ENCODE measurements at places on chromosomes 16 and 17. TPM values are rescaled to one million over a fixed set of nuclear protein-coding genes. Genes with fewer than 3 reads are reported as not detected.

GRCh38 chr17:43418441-43419374, 19.9 kb downstream of the ARL4D start:
- peak; percentile 72 for DNase-seq

DNA sequence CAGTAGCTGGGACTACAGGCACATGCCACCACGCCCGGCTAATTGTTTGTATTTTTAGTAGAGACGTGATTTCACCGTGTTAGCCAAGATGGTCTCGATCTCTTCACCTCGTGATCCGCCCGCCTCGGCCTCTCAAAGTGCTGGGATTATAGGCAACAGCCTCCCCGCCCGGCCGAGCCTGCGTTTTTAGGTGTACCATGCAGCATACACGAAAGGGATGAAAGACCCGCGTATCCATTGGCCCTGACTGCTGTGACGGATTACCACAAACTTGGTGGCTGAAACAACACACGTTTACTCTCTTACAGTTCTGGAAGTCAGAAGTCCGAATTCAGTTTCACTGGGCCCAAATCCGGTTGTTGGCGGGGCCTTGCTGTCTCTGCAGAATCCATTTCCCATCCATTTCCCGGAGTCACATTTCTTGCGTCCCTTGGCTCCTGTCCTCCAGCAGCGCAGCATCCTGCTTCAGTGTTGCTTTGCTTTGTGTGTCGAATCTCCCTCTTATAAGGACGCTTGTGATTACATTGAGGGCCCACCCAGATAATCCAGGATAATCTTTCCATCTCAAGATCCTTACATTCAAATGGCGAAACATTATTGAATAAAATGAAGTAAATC, 8.3 kb upstream of the GUCY2D start:
- DNase-seq = no peak

DNA sequence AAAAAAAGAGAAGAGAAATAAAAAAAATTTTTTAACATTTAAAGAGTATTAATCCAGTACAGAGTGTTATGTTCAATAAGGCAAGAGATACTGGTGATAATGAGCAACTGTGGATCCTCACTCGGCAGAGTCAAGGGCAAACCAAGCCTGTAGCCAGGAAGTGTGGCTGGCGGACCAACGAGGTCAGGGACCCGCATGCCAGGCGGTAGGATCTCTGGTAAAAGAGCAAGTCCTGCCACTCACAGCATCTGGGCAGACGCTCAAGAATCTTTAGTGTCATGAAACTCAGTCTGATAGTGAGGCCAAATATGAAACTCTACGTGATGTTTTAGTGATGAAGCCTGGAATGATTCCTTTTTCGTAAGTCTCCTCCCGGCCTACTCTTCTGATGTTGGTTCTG, 8.3 kb upstream of the GEMIN4 start:
- DNase-seq = no peak

DNA sequence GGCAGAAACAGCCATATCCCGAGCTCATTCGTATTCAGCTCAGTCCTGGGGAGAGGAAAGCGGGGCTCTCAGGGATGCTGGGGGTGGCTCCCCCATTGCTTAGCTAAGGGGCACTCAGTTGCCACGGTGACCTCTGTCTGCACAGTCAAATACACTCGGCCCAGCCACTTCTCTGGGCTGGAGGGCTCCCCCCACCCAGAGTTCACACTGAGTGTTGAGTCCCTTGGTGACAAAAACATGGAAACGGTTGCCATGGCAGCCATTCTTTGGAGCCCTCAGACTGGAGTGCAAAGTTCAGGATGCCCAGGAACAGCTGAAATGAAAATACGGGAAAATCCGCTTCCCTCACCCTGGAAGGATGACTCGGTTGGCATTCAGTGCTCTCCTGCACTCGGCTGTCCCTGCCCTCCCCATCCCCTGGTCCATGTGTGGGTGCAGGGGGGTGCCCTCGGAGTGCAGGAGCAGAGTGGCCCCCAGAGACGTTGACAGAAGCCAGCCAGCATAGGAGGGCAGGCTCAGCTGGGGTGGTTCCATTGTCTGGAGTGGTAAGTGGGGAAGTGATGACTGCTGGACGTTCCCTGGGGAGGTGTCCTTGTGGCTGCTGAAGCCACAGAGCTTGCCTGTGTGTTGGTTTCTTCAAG, 216.5 kb downstream of the NTN1 start:
- DNase-seq = no peak

DNA sequence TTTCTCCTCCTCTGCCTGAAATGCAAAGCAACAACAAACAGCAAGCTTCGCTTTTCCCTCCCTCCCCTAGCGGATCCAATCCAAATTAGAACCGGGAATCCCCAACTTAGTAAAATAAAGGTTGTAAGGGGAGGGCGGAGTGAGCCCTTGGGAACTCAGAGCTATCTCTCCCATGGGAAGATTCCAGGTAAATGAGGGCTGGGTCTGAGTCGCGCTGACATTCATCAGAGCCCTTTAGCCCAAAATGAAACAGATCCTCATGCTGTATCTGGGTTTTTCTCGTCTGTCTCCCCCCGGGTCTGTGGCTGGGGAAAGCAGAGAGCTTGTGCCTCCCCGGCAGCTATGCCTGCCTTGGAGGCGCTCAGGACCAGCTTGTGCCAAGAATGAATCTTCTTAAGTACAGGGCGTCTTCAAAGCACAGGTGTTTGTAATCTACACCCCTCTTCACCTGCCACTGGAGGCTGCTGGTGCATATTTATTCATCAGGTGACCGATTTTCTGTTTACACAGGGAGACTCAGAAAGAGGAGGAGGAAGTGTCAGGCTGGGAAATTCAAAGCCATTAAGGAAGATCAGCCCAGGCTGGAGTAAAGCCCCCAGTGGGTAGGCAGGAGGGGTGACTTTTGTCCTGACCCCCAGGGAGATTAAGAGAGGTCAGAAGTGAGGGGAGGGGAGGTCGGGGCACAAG, 55.0 kb upstream of the GSE1 start:
- DNase-seq = no peak

GRCh38 chr17:78882540-78883088, 20.4 kb downstream of the CEP295NL start:
- no peak for DNase-seq

DNA sequence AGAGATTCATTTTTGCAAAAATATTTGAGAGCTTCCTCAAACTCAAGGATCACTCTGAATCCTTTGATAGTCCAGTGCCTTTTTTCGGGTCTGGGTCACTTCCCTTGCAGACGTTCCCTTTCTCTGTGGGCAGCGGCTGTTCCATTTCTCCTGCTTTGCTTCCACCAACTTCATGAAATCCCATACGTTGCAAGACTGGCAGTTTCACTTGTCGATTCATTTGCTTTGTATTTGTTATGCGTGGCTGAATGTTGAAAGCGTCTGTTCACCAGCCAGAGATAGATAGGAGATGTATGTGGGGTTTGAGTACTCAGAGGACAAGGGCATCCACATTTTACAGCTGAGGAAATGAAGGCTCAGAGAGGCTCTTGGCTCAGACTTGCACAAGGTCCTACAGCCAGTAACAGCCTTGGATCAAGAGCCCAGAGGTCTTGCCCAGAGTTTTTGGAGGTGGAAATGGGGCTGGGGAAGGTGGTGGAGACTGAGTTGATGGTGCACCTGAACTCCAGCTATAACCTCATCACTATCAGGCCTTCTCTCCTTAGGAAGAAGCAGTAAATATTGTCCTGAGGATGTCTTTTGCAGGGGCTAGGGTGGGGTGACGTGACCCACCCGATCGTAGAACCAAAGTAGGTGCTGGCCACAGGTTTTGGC, 1.3 kb upstream of the CCDC102A start:
- no peak for DNase-seq

- DNase-seq = no peak
Measured at GRCh38 chr16:29862383-29862883, 593 bp downstream of the CDIPT start.

- no peak for DNase-seq
Measured at GRCh38 chr17:62307196-62307595, 73.2 kb upstream of the EFCAB3 start.

DNA sequence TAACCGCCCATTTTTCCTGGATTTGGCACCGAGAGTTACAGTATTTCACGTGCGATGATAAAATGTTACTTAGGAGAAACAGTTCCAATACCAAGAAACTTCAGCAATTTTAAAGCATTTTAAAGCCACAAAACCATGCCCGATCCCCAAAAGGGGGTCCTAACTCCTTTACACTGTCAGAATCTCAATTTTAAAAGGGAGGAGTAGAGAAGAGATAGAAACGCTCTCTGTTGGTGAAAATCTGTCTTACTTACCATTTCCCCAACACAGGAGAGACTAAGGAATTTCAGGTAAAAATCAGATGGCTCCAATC, 526 bp upstream of the RNASEK start:
- DNase-seq = no peak

- DNase-seq = no peak
Measured at GRCh38 chr17:50204431-50204830, 3.0 kb upstream of the COL1A1 start.

GRCh38 chr17:3935140-3935542, 18.9 kb upstream of the P2RX1 start:
- DNase-seq = peak; percentile 21

DNA sequence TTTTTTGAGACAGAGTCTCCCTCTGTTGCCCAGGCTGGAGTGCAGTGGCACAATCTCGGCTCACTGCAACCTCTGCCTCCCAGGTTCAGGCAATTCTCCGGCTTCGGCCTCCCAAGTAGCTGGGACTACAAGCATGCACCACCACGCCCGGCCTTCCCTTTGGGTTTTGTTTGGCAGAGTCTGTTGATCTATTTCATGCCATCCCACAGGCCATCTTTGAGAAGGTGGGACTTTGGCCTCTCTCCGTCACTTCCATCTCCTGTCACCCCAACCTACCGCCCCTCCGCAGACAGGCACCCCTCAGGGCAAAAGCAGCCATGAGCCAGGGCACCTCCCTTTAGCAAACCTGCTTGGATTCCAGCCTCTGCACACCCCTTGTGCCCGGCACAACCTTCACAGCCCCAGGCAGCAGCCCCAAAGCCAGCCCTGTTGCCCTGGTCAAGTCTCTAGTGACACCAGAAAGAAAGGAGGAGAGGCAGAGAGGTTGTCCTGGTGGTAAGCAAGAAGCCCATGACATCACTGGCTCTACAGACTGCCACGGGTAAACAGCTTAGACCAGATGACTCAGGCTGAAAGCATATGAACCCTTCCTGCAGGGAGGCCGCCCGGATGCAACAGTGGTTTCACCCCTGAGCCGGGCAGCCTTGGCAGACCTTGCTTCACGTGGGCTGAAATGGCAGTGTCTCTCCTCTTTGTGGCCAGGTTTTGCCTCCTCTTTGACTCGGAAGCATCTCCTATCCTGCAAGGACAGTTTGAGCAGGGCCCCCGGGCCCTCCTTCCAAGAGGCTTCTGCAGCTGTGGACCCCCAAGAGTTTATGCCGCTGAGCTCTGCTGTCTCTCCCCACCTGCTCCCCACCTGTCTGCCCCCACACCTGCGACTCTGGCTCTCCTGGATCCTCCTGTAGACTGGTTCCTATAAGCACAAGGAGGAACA, 8.1 kb upstream of the TIMP2 start:
- DNase-seq = peak; percentile 97

GRCh38 chr16:73060892-73061490, 13.1 kb upstream of the ZFHX3 start:
- no peak for DNase-seq

DNA sequence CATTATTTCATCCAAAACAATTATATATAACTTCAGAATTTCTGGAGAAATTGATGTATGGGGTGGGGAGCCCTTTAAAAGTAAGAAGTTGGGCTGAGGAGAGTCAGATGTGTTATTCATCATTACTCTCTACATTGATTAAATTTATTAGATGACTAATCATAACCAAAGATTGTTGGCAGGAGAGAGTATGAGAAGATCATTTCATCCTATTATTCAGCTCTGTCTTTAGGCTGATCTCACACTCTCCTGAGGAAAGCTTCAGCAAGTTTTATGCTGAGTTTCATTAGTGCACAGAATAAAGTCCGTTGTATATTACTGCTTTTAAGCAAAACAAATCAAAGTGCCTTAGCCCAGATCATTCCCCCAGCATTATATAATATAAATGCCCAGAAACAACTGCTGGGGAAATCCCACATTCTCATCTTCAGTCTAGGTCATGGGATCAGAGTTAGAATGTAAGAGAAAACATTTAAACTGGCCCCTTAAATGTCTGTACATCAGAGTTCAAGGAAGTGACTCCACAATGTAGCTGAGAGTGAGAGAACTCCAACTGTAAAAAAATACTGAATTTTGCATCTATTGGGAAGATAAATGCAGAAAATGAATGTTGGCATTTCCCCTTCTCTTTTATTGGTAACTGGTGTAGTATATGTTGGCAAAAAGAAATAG, 130.1 kb upstream of the HLF start:
- DNase-seq = no peak

DNA sequence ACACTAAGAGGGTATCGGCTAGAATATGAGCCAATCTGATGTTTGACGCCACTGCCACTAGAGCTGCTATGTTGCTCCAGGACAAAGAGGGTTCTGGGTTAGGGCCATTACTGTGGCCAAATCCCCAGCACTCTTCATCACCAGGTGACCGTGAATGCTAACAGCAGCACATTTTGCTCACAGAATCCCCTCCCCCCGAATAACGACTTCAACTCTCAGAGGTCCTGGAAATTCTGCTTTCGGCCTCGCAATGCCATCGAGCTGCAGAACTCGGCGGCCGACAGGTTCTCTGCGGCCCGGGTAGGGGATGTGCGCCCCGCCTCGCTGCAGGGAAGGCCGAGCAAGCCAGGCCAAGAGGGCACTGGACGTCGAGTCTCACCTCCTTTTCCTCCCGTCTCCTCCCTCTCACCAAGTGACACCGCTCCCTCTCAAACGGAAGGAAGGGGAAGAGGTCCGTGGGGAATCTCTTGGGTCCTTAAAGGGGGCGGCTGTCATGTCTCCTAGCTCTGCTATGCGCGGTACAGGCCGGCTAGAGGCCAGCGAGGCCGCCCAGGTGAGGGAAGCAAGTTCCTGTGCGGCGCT, 31.9 kb downstream of the CDK5R1 start:
- no peak for DNase-seq

DNA sequence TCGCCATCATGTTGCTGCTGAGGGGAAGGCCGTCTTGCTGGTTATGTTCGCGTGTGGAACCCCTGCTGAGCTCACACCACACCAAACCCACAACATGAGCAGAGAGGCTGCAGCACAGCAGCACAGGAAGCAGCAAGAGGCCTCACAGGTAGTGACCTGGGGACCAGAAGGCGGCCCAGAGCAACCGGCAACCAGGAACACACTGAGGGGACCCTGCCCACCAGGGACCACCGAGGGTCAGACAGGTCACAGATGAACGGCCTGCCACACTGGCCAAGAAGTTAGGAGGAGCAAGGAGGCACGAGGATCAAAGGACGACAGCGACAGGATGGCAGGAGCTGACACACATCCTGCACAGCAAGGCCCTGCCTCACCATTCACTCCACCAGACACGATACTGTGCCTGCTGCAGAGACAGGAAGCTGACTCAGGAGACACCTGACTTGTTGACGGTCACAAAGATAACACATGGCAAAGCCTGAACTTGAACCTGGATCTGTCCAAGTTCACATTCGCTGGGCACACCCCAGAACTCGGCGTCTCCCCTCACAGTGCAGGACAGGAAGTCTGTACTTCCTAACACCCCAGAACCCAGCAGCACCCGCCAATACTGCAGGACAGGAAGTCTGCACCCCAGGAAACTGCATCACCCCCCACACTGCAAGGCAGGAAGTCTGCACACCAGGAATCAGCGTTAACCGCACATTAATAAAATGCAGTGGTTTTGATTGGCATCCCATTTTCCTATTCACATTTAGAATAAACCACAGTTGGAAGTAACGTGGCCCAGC, 98.5 kb downstream of the ZNF778 start:
- DNase-seq = peak; percentile 69

SLC47A2 gene
- not detected for total RNA-seq

DNASE1L2 gene
- total RNA-seq = 0.21 TPM

MYO15A gene
- 0.21 TPM for total RNA-seq

PLA2G10 gene
- not detected for total RNA-seq

OMG gene
- not detected for total RNA-seq

SNX20 gene
- not detected for total RNA-seq

SEC14L5 gene
- total RNA-seq = not detected

MRPL58 gene
- total RNA-seq = 77.7 TPM
